ENCODE measurements at places on chromosomes 1 and 21.
A peak's percentile ranks its signal among the peaks of the same experiment; 100 is the strongest.

GRCh38 chr1:23585321-23586022 lies 26.2 kb upstream of the ID3 start:
- no peak for DNase-seq

DNA sequence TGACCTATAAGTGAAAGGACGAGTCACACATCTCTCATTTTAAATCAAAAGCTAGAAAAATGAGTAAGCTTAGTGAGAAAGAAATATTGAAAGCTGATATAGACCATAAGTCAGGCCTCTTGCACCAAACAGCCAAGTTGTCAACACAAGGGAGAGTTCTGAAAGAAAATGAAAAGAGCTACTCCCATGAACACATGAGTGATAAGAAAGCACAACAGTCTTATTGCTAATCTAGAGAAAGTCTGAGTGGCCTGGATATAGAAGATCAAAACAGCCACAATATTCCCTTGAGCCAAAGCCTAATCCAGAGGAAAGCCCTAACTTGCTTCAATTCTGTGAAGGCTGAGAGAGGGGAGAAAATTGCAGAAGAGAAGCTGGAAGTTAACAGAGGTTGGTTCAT lies 175.0 kb downstream of the SMYD3 start:
- DNase-seq: no peak

- DNase-seq: no peak
These were observed 74.9 kb upstream of the IRF2BP2 start for GRCh38 chr1:234684856-234685255.

DNA sequence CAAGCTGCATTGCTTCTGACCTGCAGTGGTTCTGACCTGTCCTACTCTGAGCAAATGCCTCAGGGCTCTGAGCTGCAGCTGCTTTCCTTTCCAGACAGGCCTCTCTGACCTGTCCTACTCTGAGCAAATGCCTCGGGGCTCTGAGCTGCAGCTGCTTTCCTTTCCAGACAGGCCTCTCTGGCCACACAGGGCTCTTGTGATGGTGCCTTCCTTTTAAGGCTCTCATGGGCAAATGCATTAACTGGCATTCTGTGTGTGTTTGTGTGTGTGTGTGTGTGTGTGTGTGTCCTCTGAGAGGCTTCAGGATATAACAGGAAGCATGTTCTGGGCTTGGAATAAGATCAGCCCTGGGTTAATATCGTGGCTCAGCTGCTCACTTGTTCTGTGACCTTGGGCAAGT lies 131.3 kb downstream of the NTPCR start:
- DNase-seq: no peak

DNA sequence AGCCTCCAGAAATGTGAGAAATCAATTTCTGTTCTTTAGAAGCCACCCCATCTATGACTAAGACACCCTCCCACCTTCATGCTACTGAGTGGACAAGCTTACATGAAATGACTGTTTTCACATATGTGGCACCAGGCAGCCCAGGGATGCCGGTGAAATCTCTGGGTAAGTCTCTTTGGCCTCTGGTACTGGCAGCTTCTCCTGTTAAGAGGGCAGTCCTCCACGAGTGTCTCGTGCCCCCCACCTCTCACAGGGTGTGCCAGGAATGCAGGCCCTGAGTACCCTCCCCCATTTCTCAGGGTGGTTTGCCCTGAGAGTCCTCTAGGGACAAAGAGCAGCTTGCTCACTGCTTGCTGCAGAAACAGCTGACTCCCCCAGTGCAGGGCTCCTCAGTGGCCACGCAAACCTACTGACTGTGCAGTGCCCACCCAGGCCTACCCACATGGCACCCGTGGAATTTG lies 3.2 kb upstream of the PRXL2B start:
- DNase-seq: no peak

DNA sequence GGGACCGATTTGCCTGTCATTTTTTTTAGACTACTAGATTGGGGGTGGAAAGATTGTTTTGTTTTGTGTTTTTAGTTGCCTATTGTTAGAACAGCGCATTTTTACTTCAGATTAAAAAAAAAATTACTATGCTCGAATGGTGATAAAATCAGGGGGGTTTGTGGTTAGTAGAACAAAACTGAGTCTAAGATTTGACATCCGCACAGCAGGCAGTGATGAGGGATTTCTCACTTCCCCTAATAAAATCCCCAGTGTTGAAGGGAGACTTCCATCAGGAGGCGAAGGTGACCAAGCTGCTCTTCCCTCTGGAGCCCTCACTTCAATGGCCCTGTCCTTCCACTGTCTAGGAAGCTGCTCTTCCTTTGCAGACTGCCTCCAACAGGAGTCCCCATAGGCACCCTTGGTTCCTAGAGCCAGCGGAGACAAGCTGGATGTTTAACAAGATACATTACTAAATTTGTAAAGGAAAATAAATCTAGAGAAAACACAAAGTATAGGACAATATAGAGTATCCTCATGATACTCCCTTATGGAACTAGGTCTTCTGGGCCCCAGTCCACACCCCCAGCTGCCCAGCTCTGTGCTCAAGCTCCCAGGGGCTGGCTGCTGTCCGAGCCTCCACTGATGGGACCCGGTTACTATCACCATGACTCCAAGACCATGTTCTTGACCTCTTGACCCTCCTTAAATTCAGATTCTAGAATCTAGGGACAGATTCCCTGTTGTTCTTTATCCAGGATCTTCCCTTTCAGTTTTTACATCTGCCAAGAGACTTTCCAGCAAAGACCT lies 31.0 kb downstream of the TENT5C start:
- DNase-seq: no peak

DNA sequence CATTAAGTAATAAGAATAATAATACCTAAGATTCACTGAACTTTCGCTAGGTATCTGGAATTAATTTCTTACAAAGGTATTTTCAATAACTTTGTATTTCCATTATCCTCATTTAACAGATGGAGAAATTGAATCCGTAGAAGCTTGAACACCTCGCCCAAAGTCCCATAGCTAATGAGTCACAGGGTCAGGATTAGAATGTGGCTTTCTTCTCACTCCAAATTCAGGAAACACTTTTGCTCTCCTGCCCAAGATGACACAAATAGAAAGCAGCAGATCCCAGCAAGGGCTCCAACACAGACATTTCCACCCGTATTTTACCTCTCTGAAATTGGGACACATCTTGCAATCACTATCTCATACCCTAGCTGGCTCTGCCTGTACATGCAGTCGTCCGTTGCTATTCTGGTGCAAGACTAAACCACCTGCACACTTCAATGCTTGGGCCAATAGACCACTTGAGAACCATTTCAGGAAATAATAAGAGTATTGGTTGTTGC lies 125.9 kb upstream of the GREM2 start:
- no peak for DNase-seq

- DNase-seq: no peak
These were observed 233.5 kb downstream of the TRABD2B start for GRCh38 chr1:47763591-47764171.

DNA sequence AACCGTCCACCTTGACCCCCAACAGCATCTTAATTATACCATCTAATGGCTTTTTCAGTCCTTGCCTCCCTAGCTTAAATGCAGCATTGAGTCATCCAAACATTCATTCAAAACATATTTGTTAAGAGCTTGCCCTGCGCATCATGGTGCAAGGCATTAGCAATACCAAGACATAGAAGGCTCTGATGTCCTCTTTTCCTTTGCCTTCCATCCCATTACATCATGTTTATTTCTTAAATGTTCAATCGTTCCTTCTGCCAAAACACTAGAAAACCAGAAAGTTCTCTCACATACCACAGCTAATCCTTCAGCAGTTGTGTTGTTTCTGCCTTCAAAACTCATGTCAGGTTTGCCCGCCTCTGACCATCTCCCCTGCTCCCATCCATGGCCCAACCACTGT lies 29.8 kb upstream of the VTCN1 start:
- DNase-seq: no peak

DNA sequence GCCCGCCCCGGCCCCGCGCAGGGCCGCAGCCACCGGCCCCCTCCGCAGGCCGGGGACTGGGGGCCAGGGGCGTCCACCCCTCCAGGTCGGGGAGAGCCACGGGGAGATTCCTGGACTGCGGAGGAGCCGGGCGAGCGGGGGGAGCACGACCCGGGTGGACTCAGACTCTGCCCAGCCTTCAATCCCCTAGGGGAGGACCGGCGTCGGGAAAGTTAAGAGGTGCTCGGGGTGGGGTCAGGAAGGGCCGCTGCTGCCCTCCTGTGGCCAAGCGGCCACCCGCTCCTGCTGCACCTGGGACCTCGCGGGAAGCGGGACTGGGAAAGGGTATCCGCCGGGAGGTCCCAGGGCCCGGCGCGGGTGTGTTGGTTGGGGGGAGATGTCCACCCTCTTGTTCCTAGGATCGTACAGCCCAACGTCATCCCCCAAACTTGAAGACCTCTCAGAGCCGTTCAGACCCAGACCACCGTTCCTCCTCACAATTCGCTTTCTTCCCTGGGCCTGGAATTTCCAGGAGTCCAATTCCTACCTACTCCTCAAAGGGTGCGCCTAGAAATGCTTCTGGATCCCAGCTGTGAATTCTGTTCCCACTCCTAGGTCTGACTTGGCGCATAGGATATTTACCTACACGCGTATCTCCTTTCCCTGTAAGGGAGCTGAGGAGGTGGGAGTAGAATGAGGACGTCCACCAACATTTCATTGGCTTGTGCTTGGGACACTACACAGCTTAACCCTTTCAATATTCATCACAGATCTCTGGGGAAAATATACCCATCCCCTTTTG lies 484 bp upstream of the RHOC start:
- peak; percentile 75 for DNase-seq

DNA sequence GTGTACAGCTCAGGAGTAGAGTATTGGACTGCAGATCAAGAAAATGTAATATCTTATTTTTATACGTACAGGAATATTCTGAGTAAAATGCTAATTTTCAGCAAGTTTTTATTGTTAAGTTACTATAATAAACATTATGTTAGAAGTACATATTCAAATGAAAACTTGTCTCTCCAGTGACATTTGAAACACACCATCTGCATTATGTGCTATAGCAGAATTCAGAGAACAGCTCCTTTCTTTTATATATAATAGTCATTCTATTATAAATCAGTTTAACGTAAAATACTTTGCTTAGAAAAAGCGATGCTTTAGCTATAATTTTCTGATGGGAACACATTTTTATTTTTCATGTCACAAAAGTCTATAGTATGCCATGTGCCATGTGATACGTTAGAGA lies 249.0 kb downstream of the PTPRC start:
- no peak for DNase-seq

GRCh38 chr21:44380876-44381275 lies 27.5 kb downstream of the TRPM2 start:
- DNase-seq: no peak

Measured in GDM1 (cell line).